A549 (cell line): ENCODE measurements at places on chromosomes 3 and 15.

DNA sequence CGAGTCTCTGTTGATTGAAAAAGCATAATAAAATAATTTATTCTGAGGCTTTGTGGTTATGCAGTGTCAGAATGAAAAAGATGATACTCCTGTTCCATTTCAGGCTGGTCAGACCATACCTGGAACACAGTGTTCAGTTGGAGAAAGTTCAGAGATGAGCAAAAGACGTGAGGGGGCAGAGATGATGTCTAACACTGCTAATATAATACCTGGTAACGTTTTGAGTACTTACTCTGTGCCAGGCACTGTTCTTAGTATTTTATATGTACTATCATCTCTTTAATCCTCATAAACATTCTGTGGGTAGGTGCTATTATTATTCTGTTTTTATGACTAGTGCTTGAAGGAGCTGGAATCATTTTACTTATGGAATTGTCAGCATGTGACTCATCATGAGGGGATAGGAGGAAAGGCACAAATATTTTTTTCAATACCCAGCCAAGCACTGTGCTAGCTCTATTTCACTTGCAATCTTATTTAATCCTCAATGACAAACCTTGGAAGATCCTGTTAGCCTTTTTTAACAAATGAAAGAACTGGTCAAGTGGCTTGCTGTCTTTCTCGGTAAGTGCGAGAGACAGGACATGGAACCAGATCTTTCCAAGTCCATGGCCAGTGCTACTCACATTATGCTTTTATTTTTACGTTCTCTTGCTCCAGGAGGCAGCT lies 31.8 kb downstream of the IQGAP1 start:
- DNase-seq, result peak; percentile 41

- DNase-seq, result no peak
These were observed 18.4 kb downstream of the MEIS2 start for GRCh38 chr15:37081983-37082382.

GRCh38 chr3:23739536-23739935 lies 66.2 kb upstream of the UBE2E1 start:
- DNase-seq, result no peak

DNA sequence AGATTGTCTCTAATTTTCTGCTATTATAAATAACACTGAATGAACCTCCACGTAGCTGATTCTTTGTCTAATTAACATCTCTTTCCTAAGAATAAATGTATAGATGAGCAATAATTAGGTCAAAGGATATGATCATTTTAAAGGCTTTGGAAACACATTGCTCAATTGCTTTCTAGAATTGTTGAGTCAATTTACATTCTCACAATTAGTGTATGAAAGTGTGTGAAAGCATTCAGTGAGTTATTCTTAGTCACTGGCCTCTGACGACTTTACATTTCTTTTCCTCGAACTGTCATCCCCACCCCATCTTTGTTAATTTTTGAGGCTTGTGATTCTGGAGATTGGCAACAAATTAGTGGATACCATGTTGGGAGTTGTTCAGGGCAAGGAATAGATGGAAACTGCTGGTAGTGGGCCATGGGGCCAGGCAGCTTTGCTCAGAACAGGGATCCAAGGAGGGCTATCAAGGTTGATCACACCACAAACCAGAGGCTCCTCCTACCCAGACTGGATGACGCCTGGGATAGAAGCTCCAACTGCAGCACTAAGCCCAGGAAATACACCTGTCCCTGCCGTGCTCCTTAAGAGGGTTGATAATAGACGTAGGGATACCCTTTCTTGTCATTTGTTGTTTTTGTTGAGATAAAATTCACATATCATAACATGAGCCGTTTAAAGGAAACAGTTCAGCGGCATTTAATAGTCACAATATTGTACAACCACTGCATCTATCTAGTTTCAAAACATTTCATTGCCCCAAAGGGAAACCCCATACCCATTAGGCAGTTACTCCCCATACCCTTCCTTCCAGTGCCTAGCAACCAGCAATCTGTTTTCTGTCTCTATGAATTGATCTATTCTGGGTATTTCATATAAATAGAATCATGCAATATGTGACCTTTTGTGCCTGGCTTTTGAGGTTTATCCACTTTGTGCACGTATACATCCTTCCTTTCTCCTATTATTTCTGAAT lies 27.9 kb downstream of the EIF1B start:
- DNase-seq, result no peak

DNA sequence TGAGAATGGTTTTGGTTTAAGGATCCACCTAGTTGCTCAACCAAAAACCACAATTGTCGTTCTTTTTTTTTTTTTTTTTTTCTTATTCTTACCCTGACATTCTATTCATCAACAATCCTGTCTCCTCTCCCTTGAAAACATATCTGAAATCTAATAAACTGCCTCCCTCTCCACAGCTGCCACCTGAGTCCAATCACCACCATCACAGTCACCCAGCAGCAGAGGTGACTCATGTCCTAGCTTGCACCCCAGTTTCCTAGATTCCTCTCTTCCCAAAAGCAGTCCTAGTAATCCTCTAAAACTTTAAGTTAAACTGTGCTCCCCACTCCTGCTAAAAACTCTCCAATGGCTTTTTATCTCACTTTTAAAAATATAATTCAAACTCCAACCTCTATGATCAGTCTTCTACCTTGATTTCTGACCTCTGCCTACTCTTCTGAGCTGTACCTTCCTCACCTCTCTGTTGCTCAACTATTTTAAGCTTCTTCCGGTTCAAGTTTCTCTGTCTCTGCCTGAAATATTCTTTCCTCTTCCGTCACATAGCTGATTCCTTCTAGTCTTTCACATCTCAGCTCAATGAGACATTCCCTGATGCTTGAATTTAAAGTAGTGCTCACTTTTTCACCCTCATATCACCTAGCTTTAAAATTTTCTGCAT lies 33.7 kb upstream of the RBMS3 start:
- no peak for DNase-seq

DNA sequence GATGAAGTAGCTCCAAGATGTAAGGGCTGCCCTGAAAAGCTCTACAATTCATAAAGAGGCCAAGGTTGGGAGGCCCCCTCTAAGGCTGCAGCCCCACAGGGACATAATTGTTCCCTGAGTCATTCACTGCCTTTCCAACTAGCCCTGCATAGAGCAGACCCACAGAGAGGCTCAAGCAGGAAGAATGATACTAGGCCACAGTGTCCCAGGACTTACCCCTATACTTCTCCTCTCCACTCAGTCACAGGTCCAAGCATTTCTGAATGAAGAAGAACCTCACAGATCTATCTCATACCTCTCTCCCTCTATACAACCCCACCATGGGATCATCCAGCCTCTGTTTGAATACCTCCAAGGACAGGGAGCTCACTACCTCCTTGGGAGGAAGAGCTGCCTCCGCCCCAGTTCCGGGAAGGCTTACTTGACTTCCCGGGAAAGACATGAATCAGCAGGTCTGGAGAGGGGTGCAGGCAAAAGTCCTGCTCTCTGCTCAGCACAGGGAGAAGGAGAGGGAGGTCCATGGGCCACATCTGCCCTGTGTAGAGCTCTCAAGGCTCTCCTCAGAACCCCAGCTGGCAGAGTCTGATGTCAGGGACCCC lies 6.9 kb upstream of the SKIC8 start:
- DNase-seq, result no peak

- no peak for DNase-seq
These were observed 202.5 kb downstream of the ROBO2 start for GRCh38 chr3:77242371-77242770.

- DNase-seq, result no peak
These were observed 48.9 kb downstream of the CYP11A1 start for GRCh38 chr15:74318376-74319137.

DNA sequence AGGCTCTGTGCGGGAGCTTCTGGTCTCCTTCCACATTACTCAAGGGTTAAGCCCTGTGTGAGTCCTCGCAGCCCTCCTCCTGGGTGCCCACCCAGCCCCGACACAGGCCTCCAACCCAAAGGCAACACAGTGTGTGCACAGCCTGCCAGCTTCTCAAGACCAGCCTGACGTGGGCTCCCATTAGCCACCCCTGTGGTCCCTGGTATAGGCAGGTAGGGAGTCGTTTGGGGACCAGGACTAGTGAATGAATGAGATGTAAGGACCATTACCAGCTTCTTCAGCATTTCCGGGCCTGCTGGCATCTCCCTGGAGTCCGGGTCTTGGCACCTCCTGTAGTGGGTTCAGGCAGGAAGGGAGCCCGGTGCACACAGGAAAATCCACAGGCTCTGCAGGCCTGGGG lies 20.2 kb upstream of the PLXNA1 start:
- DNase-seq, result no peak

GRCh38 chr15:62782896-62783295 lies 259.7 kb upstream of the TPM1 start:
- no peak for DNase-seq
